ENCODE measurements at places on chromosomes 7 and 10.

GRCh38 chr7:24821045-24821753, 63.9 kb upstream of the GSDME start:
- peak; percentile 65 for DNase-seq

- no peak for DNase-seq
Observed at GRCh38 chr10:75658915-75659314, 227.5 kb downstream of the LRMDA start.

DNA sequence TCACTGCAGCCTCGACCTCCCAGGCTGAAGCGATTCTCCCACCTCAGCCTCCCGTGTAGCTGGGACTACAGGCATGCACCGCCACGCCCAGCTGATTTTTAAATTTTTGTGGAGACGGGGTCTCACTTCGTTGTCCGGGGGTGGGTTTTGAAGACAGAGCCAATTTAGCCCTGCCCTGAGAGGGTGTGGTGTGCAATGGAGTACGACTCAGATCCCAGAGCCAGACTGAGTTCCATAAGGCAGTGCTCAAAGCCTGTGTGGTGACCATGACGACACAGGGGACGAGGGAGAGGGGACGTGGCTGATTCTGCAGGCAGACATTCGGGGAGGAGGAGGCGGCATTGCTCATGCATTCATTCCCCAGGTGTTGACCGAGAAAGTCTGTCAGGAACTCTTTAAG, 72.1 kb downstream of the ZMIZ1 start:
- no peak for DNase-seq

GRCh38 chr7:140403878-140404564, at the start of gene RAB19:
RAB19 (plus strand) TSS chr7:140404058; CDS start chr7:140407647, 3,589 bp downstream.
- peak; percentile 23 for DNase-seq

DNA sequence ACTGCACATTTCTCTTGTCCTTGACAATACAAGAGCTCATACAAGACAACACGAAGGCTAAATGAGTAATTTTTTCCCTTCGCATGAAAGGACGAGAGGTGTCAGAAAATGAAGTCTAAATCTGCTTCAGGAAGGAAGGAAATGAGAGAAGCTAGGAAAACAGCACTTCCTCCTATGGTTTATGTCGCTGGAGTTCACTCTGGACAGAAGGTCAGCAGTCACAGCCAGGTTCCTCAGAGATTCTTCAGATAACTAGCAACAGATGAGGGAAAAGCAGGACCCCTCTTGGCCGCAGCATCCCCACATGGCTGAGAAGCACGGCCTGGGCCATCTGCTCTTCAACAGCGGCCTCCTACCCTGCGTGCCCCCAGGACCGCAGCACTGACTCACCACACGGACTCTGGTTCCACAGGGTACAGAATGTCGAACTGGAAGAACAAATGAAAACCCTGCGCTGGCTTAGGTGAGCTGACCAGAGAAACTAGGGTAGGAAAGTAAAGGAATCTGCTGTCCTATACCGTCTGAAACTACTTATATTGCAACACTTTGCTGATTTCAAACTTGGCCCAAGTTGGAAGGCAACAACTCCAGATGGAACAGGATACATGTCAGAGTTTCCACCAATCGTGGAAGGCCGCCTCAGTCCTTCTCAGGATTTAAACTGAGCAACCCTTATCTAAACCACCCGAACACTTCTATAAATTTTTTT, 26.3 kb downstream of the DNMBP start:
- DNase-seq, result no peak

- DNase-seq, result no peak
Observed at GRCh38 chr10:91033324-91033950, 112.5 kb upstream of the ANKRD1 start.

DNA sequence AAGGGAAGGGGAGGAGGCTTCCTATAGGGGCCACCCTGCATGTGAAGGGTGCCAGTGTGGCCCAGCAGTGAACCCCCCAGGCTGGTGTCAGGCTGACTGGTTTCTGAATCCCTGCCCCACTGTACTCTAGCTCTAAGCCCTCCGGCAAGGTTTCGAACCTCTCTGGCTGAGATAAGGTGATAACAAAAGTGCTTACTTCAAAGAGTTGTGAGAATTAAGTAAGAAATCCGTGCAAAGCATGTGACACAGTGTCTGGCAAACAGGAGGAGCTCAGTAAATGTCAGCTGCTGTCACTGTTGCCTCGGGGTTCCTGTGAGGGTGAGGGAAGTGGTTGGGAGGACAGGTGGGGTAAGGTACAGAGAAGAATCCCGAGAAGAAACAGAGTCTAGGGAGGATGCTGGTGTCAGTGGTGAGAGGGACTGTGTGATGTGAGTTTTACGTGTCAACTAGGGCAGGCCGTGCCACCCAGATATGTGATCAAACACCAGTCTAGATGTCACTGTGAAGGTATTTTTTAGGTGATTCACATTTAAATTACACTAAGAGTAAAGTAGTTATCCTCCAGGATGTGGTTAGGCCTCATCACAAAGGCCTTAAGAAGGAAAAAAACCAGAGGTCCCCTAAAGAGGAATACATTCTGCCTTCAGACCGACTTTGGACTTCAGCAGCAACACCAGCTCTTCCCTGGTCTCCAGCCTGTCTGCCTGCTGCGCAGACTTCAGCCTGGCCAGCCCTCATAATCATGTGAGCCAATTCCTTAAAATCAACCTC, 64.4 kb downstream of the BPGM start:
- DNase-seq, result peak; percentile 10

GRCh38 chr7:122679813-122680212, 19.1 kb downstream of the RNF133 start:
- DNase-seq, result no peak

DNA sequence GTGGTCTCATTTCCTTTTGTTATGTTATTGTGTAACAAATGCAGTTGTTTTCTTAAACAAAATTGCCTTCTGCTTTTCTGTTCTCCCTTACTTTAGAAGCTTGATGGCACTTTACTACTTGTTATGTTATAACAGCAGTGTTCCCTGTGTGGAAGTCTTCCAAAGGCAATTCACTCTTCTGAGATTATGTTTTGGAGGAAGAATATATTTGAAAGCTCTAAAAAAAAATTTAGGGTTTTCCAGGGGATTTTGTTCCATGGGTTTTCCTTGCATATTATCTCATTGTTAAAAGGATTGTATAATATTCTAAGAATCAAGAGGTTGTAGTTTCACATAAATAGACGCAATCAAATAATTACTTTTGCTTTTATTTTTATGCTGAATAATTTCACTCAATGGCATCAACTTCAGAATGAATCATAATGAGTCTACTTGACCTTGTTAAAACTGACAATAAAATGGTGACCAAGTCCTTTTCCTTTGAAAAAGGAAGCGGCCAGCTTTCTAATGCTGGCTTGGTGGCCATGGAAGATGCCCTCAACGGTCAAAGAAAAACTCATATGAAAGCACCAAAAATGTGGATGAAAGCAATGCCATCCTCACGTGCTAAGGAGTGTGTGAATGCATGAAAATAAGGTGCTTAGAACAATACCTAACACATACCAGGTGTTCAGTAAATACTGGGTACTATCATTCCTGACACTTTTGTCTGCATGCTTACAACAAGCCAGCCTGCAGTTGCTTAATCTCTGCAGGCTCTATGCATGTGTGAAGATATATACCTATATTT, 92.4 kb upstream of the KLF6 start:
- no peak for DNase-seq

- no peak for DNase-seq
Observed at GRCh38 chr7:132123773-132124172, 452.5 kb downstream of the PLXNA4 start.

DNA sequence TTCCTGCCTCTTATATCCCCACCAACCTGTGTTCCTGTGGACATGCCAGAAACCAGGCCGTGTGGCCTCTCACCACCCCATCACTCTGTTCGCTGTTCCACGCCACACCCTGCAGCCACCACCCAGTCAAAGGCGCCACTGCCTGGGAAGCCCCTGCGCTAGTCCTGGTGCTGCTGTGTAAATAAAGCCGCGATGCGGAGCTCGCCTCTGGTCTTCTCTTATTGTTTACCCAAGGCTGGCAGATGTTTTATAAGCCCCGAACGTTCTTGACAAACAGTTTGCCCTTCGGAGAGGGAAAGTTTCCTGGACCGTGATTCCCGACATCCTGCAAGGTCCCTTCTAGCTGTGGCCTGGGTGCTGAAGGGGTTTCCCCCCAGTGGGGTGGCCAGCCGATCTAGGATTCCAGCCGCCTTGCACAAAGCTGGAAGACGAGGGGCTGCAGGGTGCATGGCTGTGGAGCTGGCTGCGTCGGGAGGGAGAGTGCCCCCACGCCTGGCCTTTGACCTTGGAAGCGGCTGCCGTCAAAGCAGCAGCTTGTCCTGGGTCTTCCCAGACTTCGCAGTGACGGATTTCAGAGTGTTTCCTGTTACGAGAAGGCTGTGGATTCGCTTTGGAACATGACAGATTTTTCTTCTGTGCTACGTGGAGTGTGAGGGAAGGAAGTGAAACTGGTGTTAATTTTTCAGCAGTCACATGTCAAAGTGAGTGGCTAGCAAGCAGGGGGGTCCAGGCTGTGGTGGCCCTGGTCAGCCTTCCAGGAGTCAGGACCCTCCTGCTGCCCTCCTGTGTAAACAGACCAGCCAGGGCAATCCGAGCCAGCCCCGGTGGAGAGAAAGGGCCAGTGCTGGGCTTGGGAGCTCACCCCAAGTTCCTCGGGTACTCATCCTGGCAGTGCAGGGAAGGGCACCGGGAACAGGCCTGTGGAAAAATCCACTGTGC, 61.6 kb downstream of the LHPP start:
- no peak for DNase-seq

DNA sequence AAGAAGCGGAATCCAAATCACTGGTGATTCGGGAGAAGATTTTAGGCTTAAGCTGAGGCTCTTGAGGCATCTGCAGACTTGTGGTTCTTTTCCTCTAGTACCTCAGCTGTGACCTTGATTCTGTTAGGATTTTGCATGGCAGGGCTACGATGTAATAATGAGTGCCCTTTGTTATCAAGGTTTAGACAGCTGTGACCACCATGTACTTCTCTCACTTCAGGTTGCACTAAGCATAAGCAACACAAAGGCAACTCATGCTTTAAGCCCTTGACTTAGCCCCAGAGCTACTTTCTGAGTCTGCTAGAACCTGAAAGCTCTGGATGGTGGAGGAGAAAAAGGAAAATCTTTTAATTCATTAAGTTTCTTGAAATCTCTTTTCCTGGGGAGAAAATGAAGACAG, 1052.3 kb upstream of the PHF14 start:
- no peak for DNase-seq

GRCh38 chr10:100036850-100037249, 27.1 kb upstream of the DNMBP start:
- DNase-seq, result no peak

GRCh38 chr7:85454904-85455303, 268.0 kb upstream of the SEMA3D start:
- DNase-seq, result no peak

DNA sequence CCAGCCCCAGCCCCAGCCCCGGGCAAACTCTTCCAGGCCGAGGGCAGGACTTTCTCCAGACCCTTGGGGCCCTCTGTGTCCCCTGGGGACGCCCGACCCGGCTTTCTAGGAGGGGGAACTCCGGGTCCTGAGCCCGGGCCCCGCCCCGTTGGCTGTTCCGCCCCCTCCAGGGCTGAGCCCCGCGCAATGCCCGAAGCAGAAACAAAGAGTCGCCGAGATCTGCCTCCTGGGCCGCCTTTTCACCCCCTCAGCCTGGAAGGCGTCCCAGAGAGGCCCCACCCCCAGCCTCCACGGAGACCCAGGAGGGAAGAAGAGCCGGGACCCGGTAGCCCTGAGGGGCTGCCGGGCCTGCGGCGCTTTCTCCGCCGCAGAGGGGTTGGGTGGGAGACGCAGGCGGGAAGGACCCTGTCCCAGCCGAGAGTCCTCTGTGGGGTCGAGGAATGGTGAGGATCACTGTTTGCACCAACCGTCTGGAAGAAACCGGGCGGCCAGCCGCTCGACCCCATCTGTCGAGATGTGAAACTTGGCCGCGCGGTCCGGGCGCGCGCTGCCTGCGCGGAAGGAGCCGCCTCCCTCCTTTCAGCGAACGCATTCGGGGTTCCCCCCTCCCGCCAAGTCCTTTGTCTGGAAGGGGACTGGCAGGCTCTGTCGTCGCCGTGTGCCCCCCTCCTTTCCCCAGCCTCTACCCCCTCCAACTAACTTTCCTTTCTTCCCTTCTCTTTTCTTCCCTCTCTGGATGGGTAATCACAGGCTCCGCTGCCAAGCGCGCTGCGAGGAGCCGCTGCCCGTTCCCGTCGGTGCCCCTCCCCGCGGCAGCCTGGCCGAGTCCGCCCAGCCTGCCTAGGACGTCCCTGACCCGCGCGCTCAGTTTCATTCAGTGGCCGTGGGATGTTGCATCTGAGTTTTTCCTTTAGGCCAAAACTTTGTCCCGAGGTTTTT, 10.2 kb downstream of the EN2 start:
- DNase-seq, result no peak

DNA sequence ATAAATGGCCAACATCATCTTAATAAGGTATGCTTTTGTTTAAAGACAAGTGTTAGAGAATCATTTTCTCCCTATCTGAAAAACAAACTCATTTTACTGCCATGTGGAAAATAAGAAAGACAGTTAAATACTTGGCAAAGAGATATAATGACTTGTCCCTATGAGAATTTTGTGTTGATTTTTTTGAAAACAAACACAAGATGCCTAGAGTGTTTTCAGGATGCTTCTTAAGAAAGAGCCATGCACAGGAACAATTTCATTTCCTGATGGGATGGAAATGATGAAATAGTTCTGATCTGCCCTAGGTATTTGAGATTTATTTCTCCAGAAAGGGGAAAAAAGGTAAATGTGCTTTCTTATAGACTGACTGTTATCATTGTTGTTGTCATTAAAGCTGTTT, 237.5 kb upstream of the GNAI1 start:
- DNase-seq, result no peak

DNA sequence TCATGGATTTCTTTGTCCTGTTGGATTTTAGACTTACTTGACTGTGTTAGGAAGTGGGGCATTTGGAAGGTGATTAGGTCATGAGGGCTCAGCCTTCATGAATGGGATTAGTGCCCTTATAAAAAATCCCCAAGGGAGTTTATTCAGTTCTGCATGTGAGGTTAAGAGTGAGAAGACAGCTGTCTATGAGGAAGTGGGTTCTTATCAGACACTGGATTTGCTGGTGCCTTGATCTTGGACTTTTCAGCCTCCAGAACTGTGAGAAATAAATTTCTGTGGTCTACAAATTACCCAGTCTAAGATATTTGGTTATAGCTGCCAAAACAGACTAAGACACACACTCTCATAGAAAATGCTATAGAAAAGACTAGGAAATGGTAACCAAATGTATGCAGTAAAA, 724.7 kb upstream of the FZD8 start:
- DNase-seq, result no peak

DNA sequence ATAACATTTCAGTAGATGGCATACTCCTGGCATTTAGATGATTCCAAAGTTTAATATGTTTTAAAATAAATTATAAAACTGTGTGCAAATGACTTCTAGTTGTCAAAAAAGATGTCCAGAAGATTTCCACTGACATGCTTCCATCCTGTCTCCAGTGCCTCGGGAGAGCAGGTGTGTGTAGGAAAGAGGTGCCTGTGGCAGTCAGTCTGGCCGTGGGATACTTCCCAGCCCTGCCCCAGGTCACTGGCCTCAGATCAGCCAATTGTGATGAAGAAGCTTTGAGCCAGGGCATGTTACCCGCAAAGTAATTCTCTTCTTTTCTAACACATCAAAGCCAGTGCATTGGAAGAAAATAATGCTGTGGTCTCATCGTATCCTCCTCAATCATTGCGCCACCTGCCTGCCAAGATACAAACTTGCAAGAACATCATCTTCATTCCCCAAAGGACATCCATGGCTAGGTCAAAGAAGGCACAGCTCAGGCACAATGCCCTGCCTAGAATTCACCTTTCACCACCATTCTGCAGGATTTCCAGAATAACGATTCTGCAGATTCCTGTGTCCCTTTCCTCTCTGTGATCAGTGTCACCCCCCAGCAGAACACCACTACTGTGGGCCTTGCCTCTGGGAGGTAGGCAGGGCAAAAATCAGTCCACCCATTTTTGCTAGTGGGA, 6.3 kb upstream of the KCNMA1 start:
- DNase-seq, result no peak

Data from activated T-helper 1 cell treated with anti-CD3 and anti-CD28 coated beads, Interleukin-2, amount 50 U/mL, for 16 hours (primary cell).